ENCODE measurements at places on chromosomes 6 and 20.

DNA sequence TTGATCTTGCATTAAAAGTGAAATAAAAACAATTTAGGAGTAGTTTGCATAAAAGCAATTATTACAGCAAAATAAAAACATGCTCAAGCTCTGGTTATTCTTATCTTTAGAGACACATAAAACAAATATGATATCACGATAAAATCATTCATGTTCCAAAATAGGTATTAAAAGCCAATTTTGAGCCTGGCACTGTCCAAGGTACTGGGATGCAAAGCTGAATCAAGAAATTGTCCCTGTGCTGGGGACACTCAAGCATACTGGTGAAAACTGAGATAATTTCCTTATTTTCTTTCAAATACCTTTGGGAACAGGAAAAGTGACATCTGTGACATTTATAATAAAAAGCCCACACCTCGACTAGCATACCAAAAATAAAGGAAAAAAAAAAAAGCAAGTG lies 931 bp upstream of the MTCL3 start:
- no peak for DNase-seq

DNA sequence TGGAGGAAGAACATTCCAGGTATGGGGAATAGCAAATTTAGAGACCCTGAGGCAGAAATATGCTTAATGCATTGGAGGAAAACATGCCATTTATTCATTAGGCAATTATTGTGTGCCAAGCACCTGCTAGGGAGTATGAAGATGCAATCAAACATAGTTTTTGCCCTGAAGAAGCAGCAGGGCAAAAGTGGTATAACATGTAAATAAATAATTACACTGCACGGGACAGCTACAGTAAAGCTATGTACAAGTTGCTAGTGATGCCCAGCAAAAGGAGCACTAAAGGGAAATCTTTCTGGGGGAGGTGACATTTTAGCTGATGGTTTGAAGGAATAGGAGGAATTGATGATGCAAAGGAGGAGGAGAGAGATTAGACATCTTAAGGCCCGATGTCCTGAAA lies 624 bp upstream of the TJAP1 start:
- no peak for DNase-seq

GRCh38 chr20:57103146-57103800 lies 163.2 kb downstream of the BMP7 start:
- no peak for DNase-seq

DNA sequence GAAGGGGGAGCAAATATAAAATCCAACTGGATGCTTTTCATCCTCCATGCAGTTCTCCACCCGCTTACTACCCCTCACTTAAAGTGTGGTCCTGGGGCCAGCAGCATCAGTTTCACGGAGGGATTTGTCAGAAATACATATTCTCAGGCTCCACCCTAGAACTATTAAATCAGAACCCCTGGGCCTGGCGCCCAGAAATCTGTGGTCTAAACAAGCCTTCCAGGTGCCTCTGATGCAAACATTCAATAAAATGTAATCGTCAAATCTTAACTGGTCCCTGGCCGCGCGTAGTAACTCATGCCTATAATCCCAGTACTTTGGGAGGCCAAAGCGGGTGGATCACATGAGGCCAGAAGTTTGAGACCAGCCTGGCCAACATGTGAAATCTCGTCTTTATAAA lies 47.7 kb downstream of the ATXN1 start:
- no peak for DNase-seq

DNA sequence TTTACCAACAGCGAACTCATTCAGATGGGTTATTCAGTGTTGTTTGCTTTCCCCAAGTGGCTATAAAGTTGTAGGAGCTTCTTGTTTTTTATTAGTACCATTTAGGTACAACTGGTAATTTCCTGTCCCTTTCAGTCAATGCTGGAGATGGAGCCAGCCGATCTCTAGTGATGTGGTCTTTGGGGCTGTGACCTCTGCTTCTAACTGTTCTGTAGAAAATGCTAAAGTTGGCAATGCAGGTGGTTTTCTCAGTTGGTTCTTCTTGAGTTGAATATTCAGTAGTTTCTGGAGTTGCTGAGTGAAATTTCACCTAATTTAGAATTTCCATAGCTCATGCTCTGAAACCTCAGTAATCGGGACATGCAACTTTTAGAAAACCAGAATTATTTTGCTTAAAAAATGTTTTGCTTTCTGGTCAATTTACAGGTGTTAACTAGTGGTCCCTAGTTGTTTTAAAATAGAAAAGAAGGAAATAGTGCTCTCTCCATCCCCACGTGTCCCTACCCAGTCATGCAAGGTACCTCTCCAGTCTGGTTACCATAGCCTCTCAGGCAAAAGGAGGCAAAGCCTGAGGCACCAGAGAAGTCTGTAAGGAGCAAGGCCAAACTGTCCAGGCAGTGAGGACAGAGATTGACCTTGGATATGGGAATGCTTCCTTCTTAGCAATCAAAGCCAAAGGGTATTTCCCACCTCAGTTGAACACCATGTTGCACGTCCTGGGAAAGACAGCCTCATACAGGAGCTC lies 27.3 kb upstream of the GABRR1 start:
- DNase-seq: no peak

DNA sequence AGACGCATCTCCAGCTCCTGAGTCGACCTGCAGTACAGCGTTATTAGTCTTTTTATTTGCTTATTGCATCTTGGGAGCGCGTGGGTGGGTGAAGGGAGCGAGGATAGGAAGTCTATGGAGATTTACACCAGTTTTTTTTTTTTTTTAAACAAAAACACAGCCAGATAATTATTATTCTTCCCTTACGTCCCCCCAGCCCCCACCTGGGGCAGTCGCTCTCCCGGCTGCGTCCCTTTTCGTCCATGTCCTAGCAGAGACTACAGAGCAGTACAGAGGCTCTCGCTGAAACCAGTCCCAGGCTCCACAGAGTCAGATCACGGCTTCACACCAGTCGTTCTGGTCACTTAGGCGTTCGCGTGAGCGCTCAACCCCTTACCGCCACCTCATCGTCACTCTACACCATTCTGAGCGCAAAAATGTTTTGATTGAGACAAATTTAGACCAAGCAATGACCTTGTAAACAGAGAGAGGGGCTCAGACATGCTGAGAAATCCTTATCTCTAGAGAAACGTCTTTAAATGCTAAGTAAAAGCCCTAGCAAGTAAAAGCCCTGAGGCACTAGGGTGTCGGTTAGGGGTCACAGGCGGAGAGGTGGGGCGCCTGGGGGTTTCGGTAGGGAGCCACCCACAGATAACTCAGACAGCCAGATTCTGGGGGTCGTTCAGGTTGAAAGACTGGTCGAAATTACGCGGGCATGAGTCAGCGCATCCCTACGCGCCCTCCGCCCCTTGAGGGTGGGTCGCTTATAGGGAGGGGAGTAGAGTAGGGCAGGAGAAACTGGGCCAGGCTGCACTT lies 975 bp upstream of the PPT2 start:
- DNase-seq: peak; percentile 32

DNA sequence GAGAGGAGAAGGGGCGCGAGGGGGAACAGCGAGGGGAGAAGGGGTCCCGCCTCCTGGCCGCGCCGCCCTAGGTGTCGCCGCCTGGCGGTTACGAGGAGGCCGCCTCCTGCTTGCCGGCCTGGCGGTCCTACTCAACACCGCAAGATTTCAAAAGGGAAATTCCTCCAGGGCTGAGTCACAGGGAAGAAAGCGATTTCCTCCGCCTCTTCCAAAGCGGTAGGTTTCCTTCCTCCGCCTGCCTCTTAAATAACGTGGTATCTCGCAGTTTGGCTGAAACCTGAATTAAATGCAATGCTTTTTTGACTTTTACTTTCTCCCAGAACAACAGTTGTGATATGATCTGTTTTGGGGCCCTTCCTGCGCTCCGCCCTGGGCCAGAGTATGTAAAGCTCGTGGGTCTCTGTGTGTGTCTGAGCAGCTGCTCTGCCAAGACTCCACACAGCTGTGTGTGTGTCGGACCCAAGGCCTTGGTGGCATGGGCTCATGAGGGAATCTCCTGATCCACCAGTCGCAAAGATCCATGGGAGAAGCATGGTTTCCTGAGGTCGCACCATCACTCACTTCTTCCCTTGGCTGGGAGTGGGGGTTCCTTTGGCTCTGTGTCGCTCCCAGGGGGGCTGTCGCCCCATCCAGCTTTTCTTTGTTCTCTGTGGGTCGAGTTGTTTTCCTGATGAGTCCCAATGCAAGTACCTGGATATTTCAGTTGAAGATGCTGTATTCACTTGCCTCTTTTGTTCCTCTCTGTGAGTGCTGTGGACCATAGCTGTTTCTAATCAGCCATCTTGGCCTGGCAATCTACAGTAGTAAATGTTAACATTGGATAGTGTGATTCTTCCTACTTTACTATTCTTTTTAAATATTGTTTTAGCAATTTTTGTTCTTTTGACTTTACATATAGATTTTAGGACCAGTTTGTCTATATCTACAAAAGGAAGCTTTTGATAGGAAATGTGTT lies 31.6 kb upstream of the NOTCH4 start:
- DNase-seq: peak; percentile 78

DNA sequence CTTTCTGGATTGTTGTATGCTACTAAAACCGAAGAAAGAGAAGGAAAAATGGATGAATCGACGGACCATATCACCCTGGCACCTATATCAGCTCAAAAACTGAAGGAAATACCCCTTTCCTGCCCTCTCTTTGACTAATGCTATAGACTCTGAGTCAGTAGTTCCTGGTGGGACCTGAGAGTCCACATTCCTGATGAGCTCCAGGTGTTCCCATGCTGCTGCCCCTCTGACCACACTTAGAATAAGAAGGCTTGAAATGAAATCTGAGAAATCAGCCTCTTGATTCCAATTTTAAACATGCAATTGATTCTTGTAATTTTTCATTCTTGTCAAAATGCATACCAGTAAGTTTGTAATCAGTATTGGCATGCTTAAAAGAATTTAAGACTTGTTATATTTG lies 75.2 kb downstream of the PRL start:
- no peak for DNase-seq

GRCh38 chr6:35146453-35146852 lies 5.3 kb upstream of the TCP11 start:
- no peak for DNase-seq

DNA sequence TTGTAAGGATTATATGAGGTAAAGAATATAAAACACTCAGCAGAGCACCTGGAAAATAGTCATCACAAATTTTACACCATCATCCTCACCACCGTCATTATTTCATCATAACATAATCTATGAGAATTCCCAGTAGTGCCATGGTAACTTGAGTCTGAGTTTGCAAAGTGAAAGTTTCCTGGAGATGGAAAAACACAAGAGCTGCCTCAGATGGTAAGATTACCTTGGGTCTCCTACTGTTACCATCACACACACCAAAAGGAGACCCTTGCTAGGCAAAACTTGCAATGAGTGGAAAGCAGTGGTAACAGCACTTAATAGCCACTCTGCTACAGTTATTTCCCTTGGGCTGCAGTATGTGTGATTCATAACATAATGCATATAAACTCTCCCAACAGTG lies 589.8 kb downstream of the RNF144B start:
- DNase-seq: no peak

GRCh38 chr6:106446287-106446885 lies 85.9 kb downstream of the CRYBG1 start:
- no peak for DNase-seq

- no peak for DNase-seq
These were observed 171.5 kb downstream of the PHF3 start for GRCh38 chr6:63807056-63807455.

DNA sequence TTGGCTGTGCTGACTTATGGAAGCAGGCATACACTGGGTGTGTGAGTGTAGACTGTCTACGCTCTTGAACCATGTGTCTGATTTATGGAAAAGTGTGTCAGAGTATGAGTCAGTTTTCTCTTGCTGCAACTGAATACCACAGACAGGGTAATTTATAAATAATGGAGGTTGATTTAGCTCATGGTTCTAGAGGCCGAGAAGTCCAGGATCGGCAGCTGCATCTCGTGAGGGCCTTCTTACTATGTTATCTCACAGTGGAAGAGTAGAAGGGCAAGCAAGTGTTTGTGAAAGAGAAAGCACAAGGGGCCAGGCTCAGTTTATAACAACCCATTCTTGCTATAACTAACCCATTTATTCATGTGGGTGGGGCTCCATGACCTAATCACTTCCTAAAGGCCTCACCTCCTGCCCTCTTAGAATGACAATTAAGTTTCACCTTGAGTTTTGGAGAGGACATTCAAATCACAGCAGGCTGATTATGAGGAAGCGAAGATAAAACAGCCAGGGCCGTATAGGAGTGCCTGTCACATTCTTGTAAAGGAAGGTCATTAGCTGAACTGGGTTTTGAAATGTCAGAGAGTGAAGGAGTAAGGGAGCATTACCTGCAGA lies 6.7 kb downstream of the GPR31 start:
- DNase-seq: no peak

- no peak for DNase-seq
These were observed 23.7 kb upstream of the BPHL start for GRCh38 chr6:3094815-3095214.

GRCh38 chr6:11653028-11653583 lies 115.6 kb downstream of the TMEM170B start:
- no peak for DNase-seq

- DNase-seq: no peak
These were observed 8.9 kb downstream of the NDUFAF4 start for GRCh38 chr6:96888745-96889144.

GRCh38 chr6:90898763-90899162 lies 311.9 kb upstream of the MAP3K7 start:
- no peak for DNase-seq

GRCh38 chr6:161921602-161922395 lies 647.9 kb upstream of the AGPAT4 start:
- DNase-seq: no peak

- DNase-seq: no peak
These were observed 98.4 kb downstream of the SYCP2 start for GRCh38 chr20:59835057-59835447.

GRCh38 chr6:123533862-123534648 lies 102.7 kb downstream of the TRDN start:
- no peak for DNase-seq

DNA sequence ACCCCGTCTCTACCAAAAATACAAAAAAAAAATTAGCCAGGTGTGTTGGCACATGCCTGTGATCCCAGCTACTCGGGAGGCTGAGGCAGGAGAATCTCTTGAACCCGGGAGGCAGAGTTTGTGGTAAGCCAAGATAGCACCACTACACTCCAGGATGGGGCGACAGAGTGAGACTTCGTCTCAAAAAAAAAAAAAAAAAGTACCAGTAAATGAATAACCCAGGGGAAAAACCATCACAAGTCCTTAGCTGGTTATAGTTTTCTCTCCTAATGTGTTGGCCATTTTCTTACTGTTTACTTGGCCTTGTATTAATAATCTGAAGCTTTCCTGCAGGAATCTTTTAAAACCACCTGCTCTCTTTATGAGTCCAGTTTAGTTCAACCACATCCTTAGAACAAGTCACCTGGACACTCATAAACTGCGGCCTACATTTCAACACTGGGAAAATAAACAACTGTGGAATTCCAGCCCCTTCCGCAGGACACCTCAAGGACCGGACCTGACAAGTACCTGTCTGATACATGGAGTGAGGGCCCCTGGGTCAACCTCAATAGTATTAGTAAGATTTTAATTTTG lies 102.6 kb downstream of the ATP9A start:
- no peak for DNase-seq

DNA sequence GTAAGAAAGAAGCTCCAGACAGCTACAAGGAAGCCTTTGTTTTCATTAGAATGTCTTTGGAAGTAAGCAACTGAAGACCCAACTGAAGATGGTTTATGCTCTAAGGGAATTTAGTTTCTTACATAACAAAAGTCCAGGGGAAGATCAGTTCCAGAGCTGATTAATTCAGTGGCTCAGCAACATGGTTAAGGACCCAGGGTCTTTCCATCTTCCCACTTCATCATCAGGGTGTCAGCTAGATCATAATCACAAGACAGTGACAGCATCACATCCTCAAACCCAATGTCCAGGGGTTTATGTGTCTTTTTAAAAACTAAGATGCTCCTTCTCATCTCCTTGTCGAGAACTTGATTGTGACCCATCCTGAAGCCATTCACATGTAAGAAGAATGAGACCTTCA lies 119.7 kb upstream of the PRDM1 start:
- no peak for DNase-seq

All from left lung (tissue), 14 donors.